NCI-H524 treated with DMSO at 0.1 percent for 48 hours (cell line): ENCODE measurements at places on chromosomes 1 and 21.

DNA sequence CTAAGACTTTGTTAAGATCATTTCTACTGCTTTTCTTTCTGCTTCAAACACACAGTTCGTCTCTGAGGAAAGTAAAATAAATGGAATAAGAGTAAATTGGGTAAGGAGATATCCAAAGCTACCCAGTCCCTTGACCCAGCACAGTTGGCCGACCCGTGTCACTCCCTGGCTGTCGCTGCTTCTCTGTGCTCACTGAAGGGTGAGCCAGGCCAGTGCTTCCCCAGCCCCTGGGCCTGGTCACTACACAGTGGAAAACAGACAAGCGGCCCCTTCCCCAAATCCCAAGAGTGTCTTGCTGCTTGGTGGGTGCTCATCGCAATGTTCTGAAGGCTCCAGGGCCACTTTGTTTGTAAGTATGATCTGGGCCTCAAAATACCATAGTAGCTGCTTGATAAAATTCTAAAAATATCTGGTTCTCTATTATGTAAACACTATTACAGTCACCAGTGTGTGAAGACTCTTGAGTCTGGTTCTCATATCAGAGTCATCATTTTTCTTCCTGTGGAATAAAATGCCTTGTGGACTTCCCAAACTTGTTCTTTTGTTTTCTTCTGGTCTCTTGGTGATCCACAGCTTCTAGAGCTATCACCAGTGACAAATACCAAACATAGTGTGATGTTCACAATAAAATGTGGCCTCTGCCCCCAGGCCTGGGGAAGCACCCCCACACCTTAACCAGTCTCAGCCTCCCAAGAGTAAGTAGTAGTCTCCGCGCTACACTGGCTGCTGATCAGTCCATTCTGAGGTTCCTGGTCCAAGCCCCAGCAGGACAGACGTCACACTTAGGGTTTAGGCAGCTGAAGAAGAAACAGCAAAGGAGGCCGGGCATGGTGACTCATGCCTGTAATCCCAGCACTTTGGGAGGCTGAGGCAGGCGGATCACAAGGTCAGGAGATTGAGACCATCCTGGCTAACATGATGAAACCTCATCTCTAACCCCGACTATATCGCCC, 106.2 kb downstream of the DHRS3 start:
- no peak for DNase-seq

DNA sequence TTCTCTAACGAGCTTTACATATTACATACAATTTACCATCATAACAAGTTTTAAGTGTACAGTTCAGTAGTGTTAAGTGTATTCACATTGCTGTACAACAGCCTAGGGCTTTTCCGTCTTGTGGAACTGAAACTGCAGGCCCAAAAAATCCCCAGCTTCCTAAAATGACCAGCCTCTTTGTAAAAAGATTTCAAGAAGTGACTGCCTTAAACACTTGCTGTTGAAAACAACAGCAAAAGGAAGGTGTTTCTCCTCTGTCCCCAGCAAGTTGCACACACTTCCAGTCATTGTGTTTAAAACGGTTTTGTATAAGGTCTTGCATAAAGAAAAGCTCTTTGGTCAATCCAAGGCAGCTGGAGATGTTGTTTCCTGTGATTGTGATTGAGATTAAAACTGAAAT, 16.0 kb upstream of the GBP1 start:
- DNase-seq, result no peak

DNA sequence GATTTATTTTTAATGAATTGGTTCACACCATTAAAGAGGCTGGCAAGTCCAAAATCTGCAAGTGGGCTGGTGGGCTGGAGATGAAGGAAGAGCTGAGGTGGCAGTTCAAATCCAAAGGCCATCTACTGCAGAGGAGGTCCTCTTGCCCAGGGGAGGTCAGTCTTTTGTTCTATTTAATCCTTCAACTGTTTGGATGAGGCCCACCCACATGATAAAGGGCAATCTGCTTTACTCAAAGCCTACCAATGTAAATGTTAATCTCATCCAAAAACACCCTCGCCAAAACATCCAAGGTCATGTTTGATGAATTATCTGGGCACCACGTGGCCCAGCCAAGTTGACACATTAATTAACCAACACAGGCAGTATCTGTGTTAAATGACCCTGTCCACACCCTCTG, 99.0 kb downstream of the RRAGC start:
- no peak for DNase-seq

DNA sequence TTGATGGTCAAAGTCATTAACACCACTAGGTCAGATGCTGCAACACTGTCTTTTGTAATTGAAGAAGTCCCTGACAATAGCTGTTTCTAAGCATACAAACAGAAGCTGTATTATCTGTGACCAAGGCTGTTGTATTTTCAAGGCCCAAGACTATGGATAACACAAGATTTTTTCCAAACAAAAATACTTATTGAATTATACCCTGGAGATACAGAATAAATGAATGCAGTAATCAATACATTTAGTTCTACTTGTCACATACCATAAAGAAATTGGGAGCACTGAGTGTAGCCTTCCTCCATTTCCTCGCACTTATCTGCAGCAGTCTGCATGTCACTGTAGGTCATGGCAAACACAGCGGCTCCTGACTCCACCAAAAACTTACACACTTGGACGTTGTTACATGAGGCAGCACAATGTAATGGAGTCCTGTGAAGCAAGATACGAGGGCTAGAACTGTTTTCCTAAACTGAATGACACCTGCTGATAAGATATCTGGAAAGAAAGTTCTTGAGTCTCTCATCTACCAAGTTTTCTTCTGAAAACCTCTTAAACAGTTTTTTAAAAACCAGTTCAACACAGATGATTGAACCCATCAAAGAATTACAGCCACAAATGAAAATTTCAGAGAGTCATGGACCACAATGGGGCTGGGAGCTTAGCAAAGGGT, 56.9 kb downstream of the TP53BP2 start:
- DNase-seq, result no peak

- no peak for DNase-seq
Observed at GRCh38 chr1:218527737-218528136, 182.6 kb downstream of the TGFB2 start.

GRCh38 chr1:56190806-56191365, 388.5 kb downstream of the PLPP3 start:
- no peak for DNase-seq

DNA sequence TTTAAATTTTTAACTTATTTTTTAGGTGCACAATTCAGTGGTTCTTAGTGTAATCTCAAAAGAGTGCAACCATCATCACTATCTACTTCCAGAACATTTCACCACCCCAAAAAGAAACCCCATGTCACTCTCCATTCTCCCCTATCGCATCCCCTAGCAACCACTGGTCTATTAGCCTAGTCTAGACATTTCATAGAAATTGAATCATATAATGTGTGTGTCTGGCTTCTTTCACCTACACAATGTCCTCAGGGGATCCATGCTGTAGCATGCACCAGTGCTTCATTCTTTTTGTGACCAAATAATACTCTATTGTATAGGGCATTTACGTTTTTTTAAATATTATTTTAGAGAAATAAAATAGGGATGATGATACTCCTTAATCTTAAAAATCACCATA, 64.7 kb downstream of the JAK1 start:
- DNase-seq, result no peak

GRCh38 chr1:203526130-203526529, 32.2 kb downstream of the OPTC start:
- no peak for DNase-seq

- DNase-seq, result no peak
Observed at GRCh38 chr1:235557495-235557894, 53.2 kb upstream of the B3GALNT2 start.

DNA sequence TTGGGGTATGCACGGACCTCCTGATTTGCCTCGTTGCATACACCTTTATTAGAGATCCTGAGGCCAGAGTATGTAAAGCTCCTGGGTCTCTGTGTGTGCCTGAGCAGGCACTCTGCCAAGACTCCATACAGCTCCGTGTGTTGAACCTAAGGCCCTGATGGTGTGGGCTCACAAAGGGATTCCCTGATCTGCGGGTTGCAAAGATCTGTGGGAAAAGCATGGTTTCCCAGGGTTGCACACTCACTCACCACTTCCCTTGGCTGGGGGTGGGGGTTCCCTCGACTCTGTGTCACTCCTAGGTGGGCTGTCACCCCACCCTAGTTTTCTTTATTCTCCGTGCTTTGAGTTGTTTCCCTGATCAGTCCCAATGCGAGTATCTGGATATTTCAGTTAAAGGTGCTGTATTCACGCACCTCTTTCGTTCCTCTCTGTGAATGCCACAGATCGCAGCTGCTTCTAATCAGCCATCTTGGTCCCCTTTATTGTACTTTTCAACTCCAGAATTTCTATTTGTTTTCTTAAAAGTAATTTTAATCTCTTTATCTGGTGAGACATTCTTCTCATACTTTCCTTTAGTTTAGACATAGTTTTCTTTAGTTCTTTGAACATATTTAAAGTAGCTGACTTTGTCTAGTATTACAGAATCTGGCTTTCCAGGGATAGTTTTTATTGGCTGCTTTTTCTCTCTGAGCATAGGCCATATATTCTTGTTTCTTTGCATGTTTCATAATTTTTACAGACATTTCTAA, 39.0 kb upstream of the F3 start:
- no peak for DNase-seq

GRCh38 chr1:211329764-211330201, 3.1 kb downstream of the TRAF5 start:
- DNase-seq, result no peak

DNA sequence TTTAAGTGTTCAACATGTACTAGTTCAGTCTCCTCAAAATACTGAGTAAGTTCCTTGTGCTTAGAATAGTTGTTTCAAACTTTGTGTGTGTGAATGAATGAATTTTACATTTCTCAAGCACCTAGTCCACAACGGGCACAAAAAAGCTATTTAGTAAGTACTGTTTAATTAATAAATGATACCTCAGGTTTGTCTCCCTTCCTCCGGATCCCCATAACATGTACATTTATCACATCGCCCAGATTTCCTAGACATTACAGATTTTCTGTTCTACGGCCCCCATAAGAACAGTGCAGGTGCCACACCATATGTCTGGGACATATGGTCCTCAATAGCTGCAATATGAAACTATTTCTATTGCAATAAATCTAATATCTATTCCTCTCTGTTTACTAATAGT, 1.3 kb upstream of the TTF2 start:
- DNase-seq, result no peak

GRCh38 chr1:30450148-30450817, 273.1 kb downstream of the MATN1 start:
- DNase-seq, result no peak

DNA sequence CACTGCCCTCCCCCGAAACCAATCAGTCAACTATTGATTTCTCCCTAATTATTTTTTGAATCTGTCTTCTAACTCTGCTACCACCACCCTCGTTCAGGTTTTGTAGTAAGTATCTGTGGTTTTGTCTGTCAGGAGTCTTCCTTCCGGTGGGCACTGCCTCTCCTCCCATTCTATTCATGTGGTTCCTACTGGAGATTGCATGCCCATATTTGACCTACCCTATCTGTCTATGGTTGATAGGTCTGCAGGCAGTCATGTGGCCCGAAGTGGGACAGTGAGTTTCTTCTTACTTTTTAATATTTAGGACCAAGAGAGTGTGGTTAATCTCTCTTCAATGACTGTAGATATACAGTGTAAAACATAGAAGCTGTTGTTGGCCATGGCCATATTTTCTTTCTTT, 17.8 kb upstream of the MAST2 start:
- no peak for DNase-seq

DNA sequence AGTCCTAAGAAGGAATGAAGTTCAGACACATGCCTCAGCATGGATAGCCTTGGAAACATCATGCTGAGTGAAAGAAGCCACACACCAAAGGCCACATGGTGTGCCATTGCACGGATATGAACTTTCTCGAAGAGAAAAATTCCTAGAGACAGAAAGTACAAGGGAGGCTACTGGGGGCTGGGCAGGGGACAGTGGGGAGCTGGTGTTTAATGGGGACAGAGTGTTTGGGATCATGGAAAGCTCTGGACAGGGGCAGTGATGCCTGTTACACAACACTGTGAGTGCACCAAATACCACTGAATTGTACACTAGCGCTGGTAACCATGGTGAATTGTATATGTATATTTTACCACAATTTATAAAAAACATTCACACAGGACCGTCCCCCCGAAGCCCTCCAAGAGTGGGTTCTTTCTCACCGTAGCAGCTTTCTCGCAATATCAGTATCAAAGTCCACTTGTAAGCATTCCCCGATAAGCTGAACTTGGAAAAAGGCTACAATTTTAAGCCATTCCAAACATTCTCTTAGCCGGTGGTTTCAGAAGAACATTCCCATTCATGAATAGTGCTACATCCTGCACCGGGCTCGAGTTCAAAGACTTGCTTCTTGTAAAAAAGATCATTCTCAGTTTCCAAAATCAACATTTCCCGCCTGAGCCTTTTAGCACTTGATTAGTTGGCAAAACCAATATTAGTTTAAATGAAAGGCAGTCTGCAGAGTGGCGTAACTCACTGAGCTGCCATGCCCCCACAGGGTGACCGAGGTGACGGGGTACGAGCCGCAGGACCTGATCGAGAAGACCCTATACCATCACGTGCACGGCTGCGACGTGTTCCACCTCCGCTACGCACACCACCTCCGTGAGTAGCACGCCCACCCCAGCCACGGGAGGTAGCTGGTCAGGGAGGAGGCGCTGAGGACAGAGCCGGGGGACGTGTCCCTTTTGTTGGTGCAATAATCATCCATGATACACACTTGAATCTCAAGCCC, 31.7 kb downstream of the SIM2 start:
- DNase-seq, result no peak

GRCh38 chr1:182955596-182956588, 2.9 kb upstream of the SHCBP1L start:
- peak; percentile 95 for DNase-seq

DNA sequence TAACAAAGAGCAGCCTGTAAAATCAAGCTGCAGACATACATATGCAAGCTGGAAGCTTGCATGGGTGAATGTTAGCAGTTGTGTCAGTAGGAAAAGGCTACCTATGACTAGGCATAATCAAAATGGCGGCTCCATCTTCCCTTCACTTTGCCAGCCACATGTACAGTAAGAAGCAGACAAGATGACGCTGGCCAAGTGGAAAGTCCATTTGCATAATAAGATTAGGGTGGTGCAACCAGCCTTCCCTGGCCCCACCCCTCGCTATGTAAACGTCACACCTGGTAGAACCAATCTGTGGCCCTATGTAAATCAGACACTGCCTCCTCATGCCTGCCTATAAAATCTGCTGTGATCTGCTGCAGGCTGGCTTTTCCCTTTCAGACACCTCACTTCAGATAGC, 171.9 kb upstream of the USP25 start:
- peak; percentile 15 for DNase-seq

DNA sequence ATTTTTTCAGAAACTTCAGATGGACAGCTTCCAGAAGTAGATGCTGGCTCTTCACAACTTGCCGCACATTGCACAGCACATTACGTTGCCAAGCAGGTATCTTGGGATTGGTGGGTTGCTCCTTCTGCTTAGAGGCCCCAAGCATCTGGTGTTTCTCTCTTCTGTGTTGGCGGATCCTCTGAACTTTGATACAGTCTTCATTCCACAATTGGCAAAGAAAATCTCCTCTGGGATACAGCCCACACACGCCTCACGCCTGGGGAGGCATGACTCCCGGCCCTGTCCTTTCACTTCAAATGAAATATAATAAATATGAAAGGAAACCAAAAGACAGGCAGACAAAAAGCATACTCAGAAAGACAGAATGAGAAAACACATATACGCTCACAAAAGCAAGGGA, 72.3 kb upstream of the PPP2R5A start:
- DNase-seq, result no peak

- DNase-seq, result no peak
Observed at GRCh38 chr1:38028105-38028591, 15.6 kb downstream of the UTP11 start.
